Right atrium auricular region (tissue), 2 donors: ENCODE measurements at places on chromosomes 2 and 18. TPM values are rescaled to one million over a fixed set of nuclear protein-coding genes. Genes with fewer than 3 reads are reported as not detected.

MBP gene
- total RNA-seq: 15.8 TPM

ASTL gene
- total RNA-seq: not detected

UNC80 gene
- not detected for total RNA-seq

EFEMP1 gene
- total RNA-seq: 246 TPM

NYAP2 gene
- total RNA-seq: not detected

KIF5C gene
- total RNA-seq: 1.6 TPM

NFATC1 gene
- total RNA-seq: 19.0 TPM

NPAS2 gene
- 39.2 TPM for total RNA-seq

GRCh38 chr18:312415-312814 lies 44.6 kb upstream of the THOC1 start:
- no peaks in the 10 kb centered on the region for H3K36me3 ChIP-seq
- DNase-seq: no peak
- H3K27me3 ChIP-seq: no peaks in the 10 kb centered on the region
- H3K27ac ChIP-seq: no peak overlapping the region
- H3K4me3 ChIP-seq: no peak overlapping the region

DNA sequence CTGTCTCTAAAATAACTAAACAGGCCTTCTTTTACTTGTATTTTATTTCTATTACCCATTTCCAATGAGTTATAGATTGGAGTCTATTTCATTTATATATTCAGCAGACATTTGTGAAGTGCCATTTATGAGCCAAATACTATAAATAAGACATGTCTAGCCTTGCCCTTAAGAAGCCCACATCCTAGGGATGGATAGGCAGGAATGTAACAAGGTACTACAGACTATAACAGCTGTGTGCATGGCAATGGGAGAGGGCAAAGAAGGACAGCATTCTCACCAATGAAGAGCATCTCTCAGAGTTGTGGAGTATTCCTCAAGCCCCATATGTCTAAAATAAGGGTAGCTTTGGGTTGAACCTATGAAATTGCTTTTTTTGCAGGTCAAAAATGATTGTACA lies 161.9 kb upstream of the RASGRP3 start:
- H3K36me3 ChIP-seq: peaks cover 29% of the 10 kb centered on the region
- H3K27ac ChIP-seq: no peak overlapping the region
- no peak overlapping the region for H3K4me3 ChIP-seq
- H3K27me3 ChIP-seq: no peaks in the 10 kb centered on the region

- H3K4me3 ChIP-seq: no peak overlapping the region
- no peaks in the 10 kb centered on the region for H3K27me3 ChIP-seq
- DNase-seq: no peak
- H3K27ac ChIP-seq: peak overlapping the region; percentile 71
- H3K4me1 ChIP-seq: no peaks in the 10 kb centered on the region
Observed at GRCh38 chr2:120764492-120764891, 28.8 kb downstream of the GLI2 start.

DNA sequence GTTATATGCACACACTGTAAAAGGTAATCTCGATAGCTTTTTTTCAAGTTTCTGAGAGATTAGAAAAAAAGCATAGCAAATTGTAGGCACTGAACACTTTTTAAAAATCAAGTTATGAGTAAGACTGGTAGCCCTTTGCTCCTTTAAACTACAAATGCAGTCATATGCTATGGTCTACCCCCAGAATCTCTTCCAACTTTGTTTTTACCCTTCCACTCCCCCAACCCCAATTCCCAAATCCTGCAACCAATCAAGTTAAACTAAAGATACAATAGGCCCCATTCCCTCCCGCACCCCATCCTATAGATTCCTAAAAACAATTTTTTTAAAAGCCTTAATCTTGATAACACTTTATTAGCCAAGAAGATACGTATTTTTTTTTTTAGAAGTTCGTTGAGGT lies 752 bp upstream of the BAZ2B start:
- H3K4me3 ChIP-seq: peak overlapping the region; percentile 58
- peak overlapping the region; percentile 90 for H3K27ac ChIP-seq
- no peaks in the 10 kb centered on the region for H3K36me3 ChIP-seq
- H3K4me1 ChIP-seq: no peaks in the 10 kb centered on the region
- DNase-seq: no peak

DNA sequence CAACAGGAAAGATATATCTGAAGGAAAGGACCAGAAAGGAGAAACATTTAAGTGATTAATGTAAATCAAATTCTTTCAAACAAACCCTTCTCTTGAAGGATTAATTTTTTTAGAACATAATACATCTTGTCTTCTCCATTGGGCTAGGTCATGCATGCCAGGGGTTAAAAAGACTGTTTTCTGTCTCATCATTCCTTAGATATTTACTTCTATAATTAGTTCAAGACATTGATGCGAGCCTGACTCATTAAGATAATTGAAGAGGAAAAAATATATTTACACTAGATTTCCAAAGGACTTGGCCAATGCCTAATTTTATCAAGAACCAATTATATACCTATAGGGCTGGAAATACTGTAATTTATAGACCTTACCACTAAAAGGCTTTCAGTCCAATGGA lies 166.6 kb upstream of the SETBP1 start:
- H3K36me3 ChIP-seq: no peaks in the 10 kb centered on the region
- no peak for DNase-seq
- no peak overlapping the region for H3K27ac ChIP-seq
- no peaks in the 10 kb centered on the region for H3K4me1 ChIP-seq
- H3K4me3 ChIP-seq: no peak overlapping the region

DNA sequence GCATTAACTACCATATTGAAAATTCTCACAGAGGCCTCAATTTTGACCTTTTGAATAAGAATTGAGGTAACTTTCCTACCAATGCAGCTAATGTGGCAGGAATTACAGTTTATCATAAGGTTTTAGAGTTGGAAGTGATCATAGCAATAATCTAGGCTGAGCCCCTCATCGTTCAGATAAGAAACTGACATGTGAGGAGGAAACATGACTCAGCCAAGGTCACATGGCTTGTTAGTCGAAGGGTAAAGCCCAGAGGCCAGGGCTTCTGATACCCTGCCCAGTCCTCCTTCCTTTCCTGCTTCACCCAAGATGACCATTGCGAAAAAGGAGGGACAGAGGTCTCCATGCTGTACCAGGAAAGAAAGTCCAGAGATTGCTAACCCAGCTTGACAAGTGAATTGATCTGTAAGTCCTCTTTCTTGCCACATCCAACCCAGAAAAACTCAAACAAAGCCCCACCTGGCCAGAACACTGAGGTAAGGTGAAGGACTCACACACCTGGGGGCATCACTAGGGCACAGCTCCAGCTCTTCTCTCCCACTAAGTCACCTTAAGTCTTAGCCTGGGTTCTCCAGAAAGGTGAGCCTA lies 174.8 kb downstream of the EN1 start:
- DNase-seq: no peak
- H3K4me3 ChIP-seq: no peak overlapping the region
- no peak overlapping the region for H3K27ac ChIP-seq
- no peaks in the 10 kb centered on the region for H3K27me3 ChIP-seq

DNA sequence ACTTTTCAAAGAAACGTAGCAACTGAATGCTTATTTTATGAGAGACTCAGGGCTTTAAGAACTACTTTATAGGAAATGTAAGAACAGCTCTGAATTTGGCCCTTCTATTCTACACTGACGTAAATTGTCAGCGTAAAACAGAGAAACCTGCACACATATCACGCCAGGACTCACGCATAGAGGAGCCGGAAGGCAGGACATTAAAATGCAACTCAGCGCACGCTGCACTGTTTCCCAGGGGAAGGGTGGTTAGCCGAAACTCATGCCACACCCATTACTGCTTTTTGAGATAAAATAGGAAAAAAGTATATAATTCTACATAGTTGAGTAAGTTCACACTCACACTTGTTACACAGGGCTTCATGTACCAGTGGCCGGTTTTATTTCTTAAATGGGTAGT lies 7.4 kb downstream of the TUBB6 start:
- no peak for DNase-seq
- no peaks in the 10 kb centered on the region for H3K4me1 ChIP-seq
- H3K27ac ChIP-seq: peak overlapping the region; percentile 82

- H3K36me3 ChIP-seq: peaks cover 6% of the 10 kb centered on the region
- H3K27ac ChIP-seq: peak overlapping the region; percentile 95
- peaks cover 30% of the 10 kb centered on the region for H3K4me1 ChIP-seq
- peak; percentile 61 for DNase-seq
Observed at GRCh38 chr18:9613550-9614400, 584 bp downstream of the PPP4R1 start.

DNA sequence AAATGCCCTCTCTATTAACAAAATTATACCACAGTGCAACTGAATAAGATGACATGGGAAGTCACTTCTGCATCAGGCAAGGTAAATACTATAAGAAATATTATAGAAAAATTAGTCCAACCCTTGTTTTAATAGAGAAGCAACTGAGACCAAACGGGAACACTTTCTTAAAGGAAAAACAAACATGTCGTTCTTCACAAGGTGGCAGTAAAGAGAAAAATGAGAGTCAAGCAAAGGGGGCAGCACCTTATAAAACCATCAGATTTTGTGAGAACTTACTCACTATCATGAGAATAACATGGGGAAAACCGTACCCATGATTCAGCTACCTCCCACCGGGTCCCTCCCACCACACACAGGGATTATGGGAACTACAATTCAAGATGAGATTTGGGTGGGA lies 481.7 kb upstream of the CRIM1 start:
- no peaks in the 10 kb centered on the region for H3K27me3 ChIP-seq
- no peak overlapping the region for H3K27ac ChIP-seq
- DNase-seq: no peak
- no peaks in the 10 kb centered on the region for H3K36me3 ChIP-seq
- H3K4me1 ChIP-seq: no peaks in the 10 kb centered on the region
- H3K4me3 ChIP-seq: no peak overlapping the region

- H3K4me3 ChIP-seq: no peak overlapping the region
- H3K4me1 ChIP-seq: no peaks in the 10 kb centered on the region
- H3K27me3 ChIP-seq: no peaks in the 10 kb centered on the region
Observed at GRCh38 chr2:184646177-184646576, 47.8 kb downstream of the ZNF804A start.

- no peak overlapping the region for H3K4me3 ChIP-seq
- peaks cover 7% of the 10 kb centered on the region for H3K4me1 ChIP-seq
- no peaks in the 10 kb centered on the region for H3K27me3 ChIP-seq
- no peak overlapping the region for H3K27ac ChIP-seq
Observed at GRCh38 chr2:111219734-111220505, 99.2 kb downstream of the BCL2L11 start.

GRCh38 chr2:102061962-102062795 lies 70.4 kb downstream of the IL1R2 start:
- no peaks in the 10 kb centered on the region for H3K27me3 ChIP-seq
- peak overlapping the region; percentile 96 for H3K27ac ChIP-seq
- H3K36me3 ChIP-seq: no peaks in the 10 kb centered on the region
- H3K4me1 ChIP-seq: no peaks in the 10 kb centered on the region
- H3K4me3 ChIP-seq: no peak overlapping the region

GRCh38 chr2:168312036-168312822 lies 64.8 kb upstream of the STK39 start:
- no peak overlapping the region for H3K4me3 ChIP-seq
- no peak overlapping the region for H3K27ac ChIP-seq
- H3K36me3 ChIP-seq: no peaks in the 10 kb centered on the region
- H3K27me3 ChIP-seq: no peaks in the 10 kb centered on the region
- DNase-seq: no peak
